ENCODE measurements at places on chromosomes 4 and X. TPM values are rescaled to one million over a fixed set of nuclear protein-coding genes. Genes with fewer than 3 reads are reported as not detected.

DNA sequence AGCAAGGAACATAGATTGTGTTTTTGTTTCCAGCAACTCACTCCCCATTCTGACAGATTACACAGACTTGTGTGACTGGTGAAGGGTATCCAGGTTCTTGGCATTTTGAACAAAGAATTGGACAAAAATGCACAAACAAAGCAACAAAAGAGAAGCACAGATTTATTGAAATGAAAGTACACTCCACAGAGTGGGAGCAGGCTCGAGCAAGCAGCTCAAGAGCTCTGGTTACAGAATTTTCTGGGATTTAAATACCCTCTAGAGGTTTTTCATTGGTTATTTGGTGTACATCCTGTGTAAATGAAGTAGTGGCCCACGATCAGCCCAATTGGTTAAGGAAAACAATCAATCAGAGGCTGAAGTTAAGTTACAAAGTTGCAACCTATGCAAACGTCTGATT lies 155.0 kb upstream of the JADE1 start:
- DNase-seq: no peak

The HSFX3 gene
- total RNA-seq: not detected

GRCh38 chr4:40731792-40732245 lies 17.9 kb upstream of the NSUN7 start:
- DNase-seq: no peak

The GPRIN3 gene
- total RNA-seq: 0.06 TPM

DNA sequence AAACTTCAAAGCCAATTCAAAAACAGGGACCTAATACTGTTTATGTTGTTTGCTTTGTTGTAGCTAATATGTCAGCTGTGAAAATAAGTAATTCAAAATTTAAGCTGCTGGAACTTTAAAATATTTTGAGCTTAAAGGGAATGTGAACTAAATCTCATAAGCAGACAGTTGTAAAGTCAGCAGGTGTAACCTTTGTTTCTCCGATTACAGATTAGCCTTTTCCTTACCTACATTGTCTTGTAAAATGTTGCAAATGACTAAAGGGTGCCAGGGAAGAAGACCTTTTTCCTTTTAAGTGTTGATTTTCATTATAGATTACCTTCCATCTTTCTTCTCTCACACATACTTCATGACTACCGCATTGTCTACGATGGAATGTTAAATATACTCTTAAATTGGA lies 405.1 kb downstream of the KCNIP4 start:
- no peak for DNase-seq

The HPSE gene
- 2.2 TPM for total RNA-seq

The SLITRK4 gene
- 3.0 TPM for total RNA-seq

The SPATA18 gene
- total RNA-seq: not detected

GRCh38 chr4:139647184-139647583 lies 18.4 kb upstream of the MGST2 start:
- DNase-seq: no peak

DNA sequence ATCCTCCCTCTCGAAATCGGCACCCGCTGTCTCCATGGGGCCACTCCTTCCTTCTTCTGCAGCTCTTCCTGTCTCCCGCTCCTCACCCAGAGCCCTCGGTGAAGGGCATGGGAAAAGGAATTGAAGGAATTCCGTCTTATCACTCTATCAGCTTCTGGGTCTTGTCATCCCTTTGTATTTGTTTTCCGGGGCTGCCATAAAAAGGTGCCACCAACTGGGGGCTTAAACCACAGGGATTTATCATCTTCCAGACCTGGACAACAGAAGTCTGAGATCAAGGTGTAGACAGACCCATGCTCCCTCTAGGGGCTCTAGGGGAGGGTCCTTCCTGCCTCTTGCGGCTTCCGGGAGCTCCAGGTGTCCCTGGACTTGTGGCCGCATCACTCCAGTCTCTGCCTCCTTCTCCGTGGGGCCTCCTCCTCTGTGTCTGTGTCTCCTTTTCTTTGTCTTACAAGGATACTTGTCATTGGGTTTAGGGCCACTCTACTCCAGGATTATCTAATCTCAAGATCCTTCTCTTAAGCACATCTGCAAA lies 24.0 kb downstream of the CD99 start:
- no peak for DNase-seq

GRCh38 chr4:113760795-113761619 lies 531 bp downstream of the CAMK2D start:
- peak; percentile 79 for DNase-seq

The THAP9 gene
- total RNA-seq: 1.8 TPM

GRCh38 chrX:21745756-21746155 lies 12.2 kb downstream of the SMPX start:
- DNase-seq: peak; percentile 31

The ODAM gene
- total RNA-seq: not detected

The NAP1L2 gene
- 0.06 TPM for total RNA-seq

The DTHD1 gene
- total RNA-seq: not detected

- DNase-seq: peak; percentile 6
Observed at GRCh38 chr4:66430856-66431255, 760.6 kb upstream of the EPHA5 start.
